ENCODE measurements at places on chromosomes 16 and 17.

DNA sequence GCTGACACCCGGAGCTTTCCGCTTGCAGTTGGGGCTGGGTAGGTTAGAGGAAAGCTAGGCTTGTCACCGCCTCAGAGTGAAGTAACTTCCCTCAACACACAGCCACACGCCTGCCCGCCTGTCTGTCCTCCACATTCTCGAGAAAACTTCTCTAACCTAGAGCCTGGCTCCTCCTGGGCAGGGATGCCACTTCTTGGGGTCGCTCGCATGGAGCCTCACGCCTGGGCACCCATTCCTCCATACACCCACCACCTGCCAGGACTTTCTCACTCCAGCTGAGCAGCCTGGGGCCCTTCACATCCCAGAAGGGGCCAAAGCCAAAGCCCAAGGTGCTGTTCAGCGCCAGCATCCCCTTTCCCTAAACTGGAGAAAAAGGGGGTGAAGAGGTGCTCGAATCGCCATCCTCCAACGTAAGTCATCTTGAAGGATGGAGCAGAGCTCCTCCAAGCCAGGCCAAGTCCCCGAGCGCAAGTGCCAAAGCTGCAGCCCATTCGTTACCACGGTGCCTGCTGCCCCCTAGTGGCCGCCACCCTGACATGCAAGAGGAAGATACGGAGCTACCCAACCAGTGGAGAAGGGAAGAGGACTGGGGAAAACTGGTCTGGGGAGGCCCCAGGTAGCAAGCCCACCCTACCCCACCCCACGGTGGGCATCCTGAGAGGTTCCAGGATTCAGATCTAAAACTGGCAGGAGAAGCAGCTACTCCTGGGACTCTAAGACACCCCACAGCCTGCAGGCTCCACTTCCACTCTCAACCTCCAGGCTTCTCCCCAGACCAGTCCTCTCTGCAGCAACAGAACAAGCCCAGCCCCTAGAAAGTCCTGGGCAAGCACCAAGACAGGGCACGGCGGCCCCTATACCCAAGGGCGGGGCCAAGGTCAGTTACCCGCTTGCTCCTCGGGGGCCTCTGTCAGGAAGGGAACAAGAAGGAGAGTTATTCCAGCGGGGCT is 63.1 kb downstream of the MYO18A start:
- DNase-seq, result no peak

DNA sequence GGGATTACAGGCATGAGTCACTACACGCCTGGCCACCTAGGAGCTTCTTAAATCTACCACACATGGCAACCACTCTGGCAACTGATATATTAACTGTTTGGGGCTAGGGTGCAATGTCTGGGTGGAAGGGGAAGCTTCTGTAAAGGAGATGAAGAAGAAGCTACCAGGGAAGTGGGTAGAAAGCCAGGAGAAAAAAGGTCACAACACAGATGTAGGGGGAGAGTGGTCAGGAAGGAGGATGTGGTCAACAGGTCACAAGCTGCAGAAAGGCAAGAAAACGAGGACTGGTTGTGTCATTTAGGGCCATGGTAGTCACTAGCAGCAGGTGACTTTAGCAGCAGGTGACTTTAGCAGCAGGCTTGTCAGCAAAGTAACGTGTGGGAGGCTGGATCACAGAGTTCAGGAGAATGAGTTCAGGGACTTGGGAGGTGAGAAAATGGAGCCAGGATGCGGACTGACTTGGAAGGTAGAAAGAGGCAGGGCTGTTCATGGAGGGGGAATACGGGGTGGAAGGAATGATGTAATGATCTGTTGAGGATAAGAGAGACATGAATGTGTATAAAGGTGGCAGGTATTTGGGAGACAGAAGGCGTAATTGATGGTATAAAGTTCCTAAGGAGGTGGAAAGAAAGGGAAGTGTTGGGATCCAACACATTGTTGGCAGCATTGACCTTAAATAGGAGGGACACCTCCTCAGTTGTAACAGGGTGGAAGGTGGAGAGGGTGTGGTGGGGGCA is 16.3 kb upstream of the WFIKKN2 start:
- no peak for DNase-seq

GRCh38 chr17:66255527-66255971 is 26.3 kb upstream of the APOH start:
- no peak for DNase-seq

GRCh38 chr16:69724414-69724873 is 1.9 kb downstream of the NQO1 start:
- no peak for DNase-seq

DNA sequence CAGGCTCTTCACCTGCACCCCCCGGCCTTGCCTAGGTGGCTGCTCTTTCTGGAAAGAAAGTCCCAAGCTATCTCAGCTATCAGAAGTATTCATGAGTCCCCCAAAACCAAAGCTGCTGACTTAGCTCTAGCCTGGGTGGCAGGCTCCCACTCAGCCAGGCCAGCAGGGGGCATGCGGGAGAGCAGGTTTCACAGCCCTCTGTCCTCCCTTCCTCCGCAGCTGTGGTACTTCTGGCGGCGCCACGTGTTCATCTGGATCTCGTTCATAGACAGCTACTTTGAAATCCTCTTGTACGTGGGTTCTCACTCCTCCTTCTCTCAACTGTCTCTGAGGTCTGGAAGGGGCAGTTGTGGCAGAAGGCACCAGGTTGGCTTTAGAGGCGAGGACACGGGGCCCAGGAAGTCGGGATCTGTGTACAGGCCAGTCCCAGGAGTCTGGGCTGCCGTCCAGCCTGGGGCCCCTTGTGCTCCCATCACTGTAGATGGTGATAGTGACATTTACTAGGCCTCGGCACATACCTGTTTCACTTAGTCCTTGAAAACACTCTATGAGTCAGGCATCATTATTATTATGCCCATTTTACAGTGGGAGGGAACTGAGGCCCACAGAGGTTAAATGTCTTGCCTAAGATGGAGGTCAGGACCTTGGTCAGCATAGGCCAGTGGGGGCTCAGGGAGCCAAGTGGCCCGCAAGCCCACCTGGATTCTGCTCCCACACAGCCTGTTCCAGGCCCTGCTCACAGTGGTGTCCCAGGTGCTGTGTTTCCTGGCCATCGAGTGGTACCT is 12.9 kb downstream of the TRPV2 start:
- no peak for DNase-seq

DNA sequence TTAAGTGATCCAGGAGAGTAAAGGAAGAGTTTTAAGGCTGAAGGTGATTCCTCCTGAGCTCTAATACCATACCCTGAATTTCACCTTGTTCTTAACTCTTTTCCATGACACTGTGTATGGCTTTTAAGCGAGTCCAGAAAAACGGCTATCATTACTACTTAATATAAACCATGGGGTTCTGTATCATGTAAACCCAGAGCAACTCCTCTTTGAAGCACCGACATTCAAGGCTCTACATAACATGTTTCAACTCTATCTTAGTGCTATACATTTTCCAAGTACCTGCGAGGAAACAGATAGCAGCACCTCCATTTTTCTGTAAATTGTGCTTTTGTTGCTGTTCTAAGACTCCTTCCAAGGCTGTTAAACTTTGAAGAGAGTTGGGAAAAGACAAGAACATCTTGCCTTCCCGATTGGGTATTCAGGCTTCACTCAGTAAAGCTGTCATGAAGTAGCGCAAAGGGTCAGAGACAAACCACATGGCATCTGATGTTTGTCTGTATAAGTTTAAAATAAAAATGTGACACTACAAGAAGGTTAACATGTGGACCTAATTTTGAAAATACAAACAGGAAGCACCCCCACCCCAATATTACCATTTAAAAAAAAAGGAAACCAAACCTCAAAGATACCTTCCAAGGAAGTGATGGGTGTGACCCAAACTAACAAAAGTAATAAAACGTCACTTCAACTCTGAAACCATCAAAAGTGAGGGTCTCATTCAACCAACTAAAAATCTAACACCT is 3.9 kb downstream of the STAT5B start:
- DNase-seq, result no peak

DNA sequence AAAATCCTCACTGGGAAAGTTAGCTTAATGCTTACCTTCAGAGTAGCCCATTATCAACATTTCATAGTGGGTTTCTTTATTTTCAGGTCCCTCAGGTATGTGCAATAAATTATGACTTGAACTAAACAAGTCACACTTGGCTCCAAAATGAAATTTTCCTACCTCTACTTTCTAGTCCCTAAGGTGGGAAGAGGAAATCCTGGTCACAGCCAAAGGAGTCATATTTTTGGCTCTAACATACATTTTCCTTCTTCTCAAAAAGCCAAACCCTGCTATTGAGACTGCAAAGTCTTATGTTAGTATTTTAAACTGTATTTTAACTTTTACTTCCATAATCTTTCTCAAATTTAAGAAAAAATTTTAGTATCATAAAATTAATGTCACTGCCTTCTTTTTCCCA is 128.9 kb downstream of the BRIP1 start:
- DNase-seq, result no peak
